ENCODE measurements at places on chromosomes 11 and 22.

DNA sequence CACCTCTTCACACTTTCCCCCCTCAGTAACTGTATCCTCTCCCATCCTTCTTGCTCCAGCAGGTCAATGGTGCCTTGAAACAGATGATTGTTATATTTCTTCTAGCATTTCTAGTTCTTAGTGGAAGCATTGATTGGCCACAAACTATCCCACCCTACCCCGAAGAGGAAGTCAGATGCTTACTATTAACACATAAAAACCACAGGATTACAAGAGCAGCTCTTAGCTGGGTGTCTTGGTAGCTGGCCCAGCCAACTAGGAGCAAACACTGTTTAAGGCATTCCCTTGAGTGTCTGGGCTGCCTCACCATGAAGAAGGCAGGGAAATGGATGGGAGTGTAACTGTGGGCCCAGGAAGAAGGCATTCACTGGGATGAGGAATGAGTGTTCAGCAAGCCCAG is 176.6 kb downstream of the GRIK4 start:
- no peaks in the 10 kb centered on the region for H3K4me1 ChIP-seq
- H3K4me3 ChIP-seq, result no peak overlapping the region
- no peak for DNase-seq
- peaks cover 61% of the 10 kb centered on the region for H3K27me3 ChIP-seq
- no peaks in the 10 kb centered on the region for H3K36me3 ChIP-seq

DNA sequence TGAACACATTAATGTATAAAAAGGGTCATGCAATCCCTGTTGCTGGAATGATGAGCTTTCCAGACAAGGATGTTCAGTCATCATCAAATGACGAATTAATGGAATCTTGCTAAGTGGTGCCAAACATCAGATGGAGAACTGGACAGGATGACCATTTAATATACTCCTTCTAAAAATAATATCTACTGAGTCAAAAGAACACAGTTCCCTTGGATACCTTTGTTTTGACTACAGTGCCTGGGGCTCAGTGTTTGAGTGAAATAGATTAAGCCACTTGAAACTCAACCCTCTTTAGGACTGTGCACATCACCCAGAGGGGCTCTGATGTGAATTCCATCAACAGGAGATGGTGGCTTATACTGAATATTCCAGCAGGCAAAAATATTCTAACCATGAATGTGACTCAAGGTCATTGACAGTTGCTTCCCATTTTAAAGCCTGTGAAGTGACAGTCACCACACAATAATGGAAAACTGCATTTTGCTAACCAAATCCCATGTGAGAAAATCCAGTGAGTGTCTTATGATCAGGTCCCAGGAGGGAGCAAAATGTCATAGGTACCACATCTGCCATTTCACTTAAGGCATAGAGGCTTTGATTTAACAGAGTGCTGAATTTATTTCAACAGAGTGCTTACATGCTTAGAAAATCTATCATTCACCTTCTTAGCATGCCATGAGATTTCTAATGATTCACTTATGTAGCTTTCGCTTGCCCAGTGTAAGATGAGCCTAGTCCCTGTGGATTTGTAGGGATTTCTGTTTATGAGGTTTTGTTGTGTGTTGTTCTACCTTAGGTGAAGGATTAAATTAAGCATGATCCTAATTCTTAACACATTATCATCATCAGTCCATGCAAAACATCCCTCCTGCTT is 41.3 kb upstream of the SLN start:
- H3K27me3 ChIP-seq, result peaks cover 39% of the 10 kb centered on the region
- no peak overlapping the region for H3K27ac ChIP-seq
- no peaks in the 10 kb centered on the region for H3K4me1 ChIP-seq
- H3K36me3 ChIP-seq, result no peaks in the 10 kb centered on the region

- H3K27ac ChIP-seq, result no peak overlapping the region
- peaks cover 15% of the 10 kb centered on the region for H3K4me1 ChIP-seq
- H3K27me3 ChIP-seq, result peaks cover 25% of the 10 kb centered on the region
- DNase-seq, result no peak
- no peak overlapping the region for H3K4me3 ChIP-seq
These were observed 120.8 kb downstream of the NAT10 start for GRCh38 chr11:34226210-34226609.

GRCh38 chr11:132126973-132127899 is 756.8 kb downstream of the NTM start:
- H3K36me3 ChIP-seq, result no peaks in the 10 kb centered on the region
- no peaks in the 10 kb centered on the region for H3K4me1 ChIP-seq
- DNase-seq, result no peak
- H3K27me3 ChIP-seq, result no peaks in the 10 kb centered on the region

- H3K4me3 ChIP-seq, result no peak overlapping the region
- H3K27ac ChIP-seq, result no peak overlapping the region
- H3K36me3 ChIP-seq, result peaks cover 7% of the 10 kb centered on the region
- no peaks in the 10 kb centered on the region for H3K4me1 ChIP-seq
These were observed 65.5 kb downstream of the FBLN1 start for GRCh38 chr22:45568213-45568612.

DNA sequence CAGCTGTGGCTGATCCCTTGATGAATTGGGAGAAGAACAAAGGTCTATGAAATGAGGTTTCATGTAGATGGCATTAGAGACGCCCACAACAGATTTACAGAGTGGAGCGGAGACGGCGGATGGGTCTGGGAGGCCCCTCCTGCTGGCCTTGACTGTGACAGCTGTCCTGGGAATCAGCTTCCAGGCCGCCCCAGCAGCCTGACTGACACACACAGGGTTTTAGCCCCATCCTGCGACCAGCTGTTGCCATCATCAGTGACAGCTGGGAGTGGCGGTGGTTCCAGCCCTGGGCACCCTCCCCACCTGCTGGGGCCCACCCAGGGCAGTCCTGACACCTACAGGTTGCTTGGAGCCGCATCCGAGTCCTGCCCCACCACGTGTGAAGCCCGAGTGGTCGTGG is 64.0 kb upstream of the PPP6R3 start:
- no peak for DNase-seq
- H3K27ac ChIP-seq, result no peak overlapping the region
- H3K27me3 ChIP-seq, result no peaks in the 10 kb centered on the region
- no peaks in the 10 kb centered on the region for H3K4me1 ChIP-seq

- no peak overlapping the region for H3K27ac ChIP-seq
- H3K27me3 ChIP-seq, result no peaks in the 10 kb centered on the region
- H3K4me1 ChIP-seq, result peaks cover 5% of the 10 kb centered on the region
- H3K4me3 ChIP-seq, result no peak overlapping the region
These were observed 180.2 kb downstream of the SBF2 start for GRCh38 chr11:10113852-10114251.

DNA sequence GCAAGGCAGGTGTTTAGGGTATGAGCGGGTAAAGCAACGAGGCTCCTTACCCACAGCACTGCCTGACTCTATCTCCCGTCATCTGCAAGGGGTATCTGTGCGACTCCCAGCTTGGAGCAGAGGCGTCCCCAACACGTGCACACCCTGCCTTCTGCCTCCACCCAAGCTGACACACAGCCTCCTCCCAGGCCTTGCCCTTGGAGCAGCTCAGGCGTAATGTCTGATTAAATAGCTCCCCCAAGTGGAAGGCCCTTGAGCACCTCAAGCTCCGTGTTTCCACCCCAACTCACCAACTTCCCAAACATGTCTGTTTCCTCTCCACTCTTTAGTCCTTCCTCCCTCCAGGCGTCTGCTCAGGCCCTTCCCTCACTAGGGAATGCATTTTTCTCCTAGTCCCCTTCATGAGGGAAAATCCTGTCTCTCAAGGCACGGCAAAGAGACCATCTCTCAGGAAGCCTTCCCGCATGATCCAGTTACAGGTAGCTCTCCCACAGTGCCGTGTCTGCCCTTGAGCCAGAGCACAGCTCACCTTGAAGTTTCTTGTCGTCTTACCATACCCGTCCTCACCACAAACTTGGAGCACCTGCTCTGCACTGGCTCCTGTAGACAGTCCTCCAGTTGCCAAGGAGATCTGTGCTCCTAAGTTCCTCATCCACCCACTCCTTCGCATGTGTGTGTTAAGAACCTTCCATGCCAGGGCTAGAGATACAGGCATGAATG is 15.8 kb downstream of the CYB5R2 start:
- peaks cover 6% of the 10 kb centered on the region for H3K4me1 ChIP-seq
- no peak for DNase-seq
- no peaks in the 10 kb centered on the region for H3K27me3 ChIP-seq
- no peak overlapping the region for H3K27ac ChIP-seq

GRCh38 chr11:59555601-59556114 is 44.3 kb downstream of the OR4D9 start:
- peaks cover 52% of the 10 kb centered on the region for H3K4me1 ChIP-seq
- peak overlapping the region; percentile 82 for H3K4me3 ChIP-seq
- H3K27ac ChIP-seq, result peak overlapping the region; percentile 80
- peaks cover 2% of the 10 kb centered on the region for H3K36me3 ChIP-seq
- H3K27me3 ChIP-seq, result no peaks in the 10 kb centered on the region
- no peak for DNase-seq

- peaks cover 5% of the 10 kb centered on the region for H3K27me3 ChIP-seq
- peak overlapping the region; percentile 93 for H3K27ac ChIP-seq
- peak overlapping the region; percentile 96 for H3K4me3 ChIP-seq
- H3K36me3 ChIP-seq, result peaks cover 4% of the 10 kb centered on the region
These were observed 1.1 kb upstream of the SLC35F2 start for GRCh38 chr11:107859459-107860239.

DNA sequence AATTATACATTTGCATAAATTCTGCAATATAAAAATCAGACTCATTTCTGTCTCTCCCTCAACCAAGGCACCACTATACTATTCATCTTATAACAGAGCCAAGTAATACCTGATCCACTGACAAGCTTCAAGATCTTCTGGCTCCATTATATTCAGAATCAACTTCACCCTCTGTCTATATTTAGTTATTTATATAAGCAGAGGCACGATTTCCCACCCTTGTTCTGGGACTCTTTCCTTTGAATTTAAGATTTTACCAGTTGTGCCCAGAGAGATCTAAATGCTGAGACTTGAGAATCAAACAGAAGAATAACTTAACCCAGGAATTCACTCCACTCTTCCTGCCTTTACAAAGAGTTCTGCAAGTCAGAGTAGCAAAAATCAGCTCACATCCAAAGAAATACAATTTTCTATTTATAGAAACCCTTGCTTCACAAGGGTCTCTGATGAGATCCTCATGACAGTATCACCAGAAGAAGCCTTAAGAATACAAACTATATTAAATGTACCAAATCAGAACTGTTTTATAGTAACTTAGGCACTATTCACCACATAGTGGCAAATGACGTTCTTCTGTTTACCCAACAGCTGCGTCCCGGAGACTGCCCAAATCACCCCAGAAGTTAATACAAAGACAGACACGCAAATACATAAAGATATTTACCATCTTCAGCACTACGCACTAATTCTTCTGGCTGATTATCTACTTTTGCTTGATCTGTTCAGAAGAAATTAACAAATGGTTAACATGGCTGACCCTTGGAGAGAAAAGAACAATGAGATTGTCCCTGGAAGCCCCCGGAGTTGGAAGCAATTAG is 32.3 kb upstream of the CCDC89 start:
- no peaks in the 10 kb centered on the region for H3K36me3 ChIP-seq
- no peaks in the 10 kb centered on the region for H3K27me3 ChIP-seq
- DNase-seq, result no peak

DNA sequence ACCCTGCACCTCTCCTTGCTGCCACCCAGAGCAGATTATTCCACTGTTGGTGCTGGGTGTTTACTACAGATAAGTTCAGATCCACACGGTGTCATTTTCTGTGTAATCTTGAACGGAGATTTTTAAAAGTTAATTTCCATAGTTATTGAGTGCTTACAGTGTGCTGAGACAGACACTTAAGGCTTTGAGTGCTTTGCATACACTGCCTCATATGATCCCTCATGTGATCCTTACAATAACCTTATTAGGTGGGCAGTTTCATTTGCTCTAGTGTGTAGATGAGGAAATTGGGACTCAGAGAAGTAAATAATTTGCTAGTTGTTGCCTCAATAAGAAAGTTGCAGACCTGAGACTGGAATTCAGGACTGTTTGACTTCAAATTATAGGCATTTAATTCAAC is 32.3 kb upstream of the ME3 start:
- DNase-seq, result no peak
- peaks cover 17% of the 10 kb centered on the region for H3K27me3 ChIP-seq
- no peak overlapping the region for H3K27ac ChIP-seq

- H3K4me3 ChIP-seq, result no peak overlapping the region
- no peaks in the 10 kb centered on the region for H3K27me3 ChIP-seq
- H3K27ac ChIP-seq, result no peak overlapping the region
- H3K36me3 ChIP-seq, result peaks cover 1% of the 10 kb centered on the region
- H3K4me1 ChIP-seq, result no peaks in the 10 kb centered on the region
These were observed 75.1 kb upstream of the CADM1 start for GRCh38 chr11:115579181-115579825.

- no peaks in the 10 kb centered on the region for H3K4me1 ChIP-seq
- H3K27me3 ChIP-seq, result peaks cover 19% of the 10 kb centered on the region
- H3K4me3 ChIP-seq, result no peak overlapping the region
- DNase-seq, result no peak
- H3K36me3 ChIP-seq, result no peaks in the 10 kb centered on the region
These were observed 104.2 kb downstream of the TEAD1 start for GRCh38 chr11:12778240-12778905.

DNA sequence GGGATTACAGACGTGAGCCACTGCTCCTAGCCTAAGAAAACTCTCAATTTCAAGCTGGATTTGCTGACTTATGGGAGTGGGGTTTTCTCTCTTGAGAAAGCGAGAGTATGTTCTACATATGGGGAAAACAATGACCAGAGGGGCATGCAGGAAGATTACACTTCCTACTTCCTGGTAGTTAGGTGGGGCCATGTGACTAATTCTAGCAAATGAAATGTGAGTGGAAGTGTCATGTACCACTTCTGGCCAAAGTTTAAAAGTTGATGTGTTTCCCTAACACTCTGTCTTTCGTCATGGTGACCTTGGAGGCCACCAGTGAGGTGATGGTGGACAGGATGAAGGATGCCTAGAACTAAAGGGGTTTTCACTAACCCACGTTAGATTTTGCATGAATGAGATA is 50.5 kb downstream of the PARVG start:
- no peak overlapping the region for H3K27ac ChIP-seq
- no peaks in the 10 kb centered on the region for H3K36me3 ChIP-seq
- no peak overlapping the region for H3K4me3 ChIP-seq
- H3K27me3 ChIP-seq, result peaks cover 13% of the 10 kb centered on the region
- no peaks in the 10 kb centered on the region for H3K4me1 ChIP-seq

DNA sequence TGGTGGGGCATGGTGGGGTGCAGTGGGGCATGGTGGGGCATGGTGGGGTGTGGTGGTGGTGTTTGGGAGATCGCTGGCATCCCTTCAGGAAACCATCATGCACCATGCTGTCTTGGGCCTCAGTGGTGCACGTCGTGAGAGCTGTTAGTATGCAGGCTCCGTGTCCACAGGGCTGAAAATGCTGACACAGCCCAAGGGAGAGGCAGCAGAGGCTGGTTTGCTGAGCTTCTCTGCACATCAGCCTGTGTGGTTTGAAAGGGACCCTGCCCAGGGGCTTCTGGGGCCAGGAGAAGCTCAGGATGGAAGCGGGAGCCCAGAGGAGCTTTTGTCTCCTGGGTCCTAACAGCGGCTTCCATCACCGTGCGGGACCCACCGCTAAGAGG is 30.2 kb downstream of the MUC5B start:
- DNase-seq, result no peak
- H3K4me3 ChIP-seq, result no peak overlapping the region
- H3K4me1 ChIP-seq, result no peaks in the 10 kb centered on the region

- H3K4me3 ChIP-seq, result no peak overlapping the region
- no peaks in the 10 kb centered on the region for H3K27me3 ChIP-seq
- H3K36me3 ChIP-seq, result peaks cover 1% of the 10 kb centered on the region
- H3K27ac ChIP-seq, result no peak overlapping the region
- no peak for DNase-seq
These were observed 38.9 kb upstream of the NTM start for GRCh38 chr11:131331546-131331945.

- no peak overlapping the region for H3K4me3 ChIP-seq
- DNase-seq, result no peak
- no peak overlapping the region for H3K27ac ChIP-seq
- no peaks in the 10 kb centered on the region for H3K4me1 ChIP-seq
These were observed 161.5 kb upstream of the NECTIN1 start for GRCh38 chr11:119890466-119890865.

- no peak overlapping the region for H3K27ac ChIP-seq
- no peak overlapping the region for H3K4me3 ChIP-seq
- H3K4me1 ChIP-seq, result no peaks in the 10 kb centered on the region
- H3K27me3 ChIP-seq, result no peaks in the 10 kb centered on the region
These were observed 6.0 kb downstream of the CNTF start for GRCh38 chr11:58628446-58628845.
